NCI-H2171 treated with DMSO at 0.1 percent for 48 hours (cell line): ENCODE measurements at places on chromosomes 11 and 22.
A peak's percentile ranks its signal among the peaks of the same experiment; 100 is the strongest.

DNA sequence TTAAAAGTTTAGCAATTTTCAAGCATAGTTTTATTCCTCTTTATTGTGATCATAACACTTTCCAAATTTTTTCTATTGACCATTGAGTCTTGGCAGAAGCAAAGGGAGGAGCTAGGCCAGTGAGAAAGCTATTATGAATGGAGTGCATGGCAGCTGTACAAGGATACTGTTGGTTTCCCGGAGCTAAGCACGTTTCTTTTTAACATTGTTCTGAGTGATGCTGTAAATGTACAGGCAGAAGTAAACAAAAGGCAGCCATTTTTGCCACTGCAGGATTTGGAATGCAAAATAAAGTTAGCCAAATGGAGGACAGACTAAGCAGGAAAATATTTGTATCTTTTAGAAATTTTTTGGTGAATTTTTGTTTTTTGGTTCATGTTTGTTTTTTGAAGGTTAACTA is 16.2 kb downstream of the CBL start:
- DNase-seq = peak; percentile 1

DNA sequence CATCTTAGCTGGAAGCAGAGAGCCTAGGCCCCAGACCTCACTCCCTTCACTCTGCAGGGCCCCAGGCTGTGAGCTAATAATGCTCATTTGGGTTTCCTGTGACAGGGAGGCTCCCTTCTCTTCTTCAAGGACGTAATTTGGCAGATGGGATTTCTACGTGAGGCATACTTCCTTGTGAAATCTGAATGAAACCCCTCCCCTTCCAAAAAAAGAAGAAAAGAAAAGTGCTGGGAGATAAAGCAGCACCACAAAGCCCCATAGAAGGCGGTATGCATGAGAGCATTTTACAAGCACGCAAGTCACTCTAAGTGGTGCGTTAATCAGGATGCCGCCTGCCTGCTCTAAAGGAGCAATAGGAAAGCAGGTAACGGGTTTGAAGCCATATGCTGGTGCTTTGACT is 5.7 kb downstream of the P2RX3 start:
- peak; percentile 69 for DNase-seq

- no peak for DNase-seq
Measured at GRCh38 chr22:29663180-29663821, 56.5 kb upstream of the CABP7 start.

DNA sequence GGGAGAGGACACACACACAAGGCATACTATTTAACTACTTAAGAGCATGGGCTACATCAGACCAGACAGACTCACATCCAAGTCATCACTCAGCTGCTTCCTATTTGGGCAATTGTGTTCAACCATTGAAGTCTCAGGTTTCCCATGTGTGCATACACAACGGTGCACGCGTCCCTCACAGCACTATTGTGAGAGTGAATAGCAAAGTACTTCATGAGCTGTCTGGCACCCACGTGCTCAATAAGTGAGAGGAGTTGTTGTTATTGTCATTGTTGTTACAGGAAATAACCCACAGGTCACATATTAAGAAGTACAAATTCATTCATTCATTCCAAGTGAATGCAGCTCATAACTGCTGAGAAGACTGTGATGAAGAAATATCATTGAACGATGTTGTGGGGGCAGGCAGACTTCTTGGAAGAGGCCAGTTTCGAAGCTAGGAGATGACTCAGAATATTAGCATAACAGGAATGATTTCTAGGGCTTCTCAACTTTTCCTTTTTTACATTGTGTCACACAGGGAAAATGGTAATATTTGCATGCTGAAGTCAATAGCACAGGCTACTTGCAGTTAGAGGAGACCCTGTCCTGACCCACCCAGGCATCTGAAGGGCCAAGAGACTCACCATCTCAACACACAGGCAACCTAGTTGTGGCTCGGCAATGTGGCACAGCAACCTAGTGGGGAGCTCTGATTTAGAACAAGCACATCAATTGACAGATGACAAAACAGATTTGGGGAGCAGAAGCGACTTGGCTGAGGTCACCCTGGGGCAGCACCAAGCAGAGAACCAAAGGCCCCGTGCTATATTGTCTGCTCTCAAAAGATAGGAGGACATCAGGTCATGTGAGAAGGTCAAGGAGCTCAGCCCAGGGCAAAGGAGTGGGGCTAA is 606.0 kb downstream of the BUD13 start:
- no peak for DNase-seq

GRCh38 chr11:14184028-14184940 is 174.7 kb downstream of the RRAS2 start:
- DNase-seq = no peak

DNA sequence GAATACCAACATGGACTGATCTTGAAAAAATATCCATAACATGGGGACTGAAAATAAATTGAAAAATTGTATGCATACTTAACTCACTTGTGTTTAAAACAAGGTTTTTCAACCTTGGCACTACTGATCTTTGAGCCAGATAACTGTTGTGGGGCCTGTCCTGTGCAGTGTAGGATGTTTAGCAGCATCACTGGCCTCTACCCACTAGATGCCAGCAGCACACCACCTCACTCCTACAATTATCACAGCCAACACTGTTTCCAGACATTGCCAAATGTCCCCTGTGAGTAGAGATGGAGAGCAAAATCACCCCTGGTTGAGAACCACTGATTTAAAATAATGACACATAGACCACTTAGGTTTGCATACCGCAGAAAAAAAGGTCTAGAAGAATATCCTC is 45.0 kb upstream of the SLC1A2 start:
- peak; percentile 60 for DNase-seq
